Psoas muscle (tissue), 8 donors: ENCODE measurements at places on chromosomes 7 and 10. TPM values are rescaled to one million over a fixed set of nuclear protein-coding genes. Genes with fewer than 3 reads are reported as not detected.

DNA sequence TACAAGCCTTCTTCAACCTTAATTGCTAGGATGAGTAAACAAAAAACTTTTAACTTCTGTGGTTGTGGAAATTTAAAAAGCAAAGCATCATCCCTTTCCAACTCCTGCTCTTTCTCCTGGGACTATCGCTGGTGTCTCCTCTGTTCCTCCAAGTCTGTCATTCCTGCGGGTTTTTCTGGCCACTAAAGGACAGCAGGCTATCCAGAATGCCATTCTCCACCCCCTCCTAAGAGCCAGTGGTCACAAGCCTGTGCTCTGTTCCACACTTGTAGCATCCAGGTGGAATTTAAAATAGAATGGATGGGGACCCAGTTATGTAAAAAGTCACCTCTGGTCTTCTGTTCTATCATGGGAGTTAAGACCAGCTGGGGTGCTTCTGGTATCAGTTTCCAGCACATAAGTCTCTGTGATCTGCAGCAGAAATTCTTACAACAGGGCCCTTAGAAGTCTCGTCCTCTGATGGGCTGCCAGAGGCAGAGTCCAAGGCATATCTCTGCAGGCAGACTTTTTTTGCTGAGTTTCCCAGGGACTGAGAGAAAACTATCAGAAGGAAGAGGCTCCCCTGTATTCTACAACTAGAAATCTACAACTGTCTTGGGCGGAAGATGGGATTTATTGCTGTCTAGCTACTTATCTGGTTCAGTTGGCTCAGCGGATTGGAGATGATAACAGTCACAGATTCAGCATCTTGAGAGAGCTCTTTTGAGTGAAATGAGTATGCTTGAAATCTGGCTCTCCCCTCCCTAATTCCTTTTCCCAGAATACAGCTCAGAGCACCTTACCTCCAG is 5.1 kb upstream of the WNT16 start:
- DNase-seq, result no peak

- no peak for DNase-seq
Observed at GRCh38 chr7:145497911-145498525, 618.6 kb upstream of the CNTNAP2 start.

GRCh38 chr10:120318862-120319261 is 138.2 kb upstream of the PLPP4 start:
- no peak for DNase-seq

The GSTO1 gene
- polyA plus RNA-seq, result 120 TPM

- DNase-seq, result peak; percentile 86
Observed at GRCh38 chr7:36128448-36129047, 24.5 kb upstream of the EEPD1 start.

DNA sequence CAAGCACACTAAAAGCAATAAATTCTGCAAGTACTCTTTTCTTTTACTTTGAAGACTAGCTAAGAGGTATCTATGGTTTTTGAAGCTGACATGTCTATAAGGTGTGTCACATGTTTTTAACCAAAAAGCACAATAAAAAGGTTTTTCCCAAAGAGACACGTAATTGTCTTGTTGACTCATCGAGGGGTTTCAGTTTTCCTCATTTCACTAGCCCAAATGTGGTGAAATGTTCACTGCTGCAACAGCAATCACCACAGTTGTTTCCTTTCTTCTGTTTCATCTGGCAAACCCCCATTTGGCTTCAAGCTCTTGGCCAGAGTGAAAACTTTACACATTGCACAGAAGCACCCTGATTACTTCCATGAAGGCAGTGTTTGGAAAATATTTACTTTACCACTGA is 3.8 kb upstream of the HOXA4 start:
- no peak for DNase-seq

The CLDN3 gene
- not detected for polyA plus RNA-seq

- DNase-seq, result no peak
Observed at GRCh38 chr7:98186452-98187137, 24.6 kb upstream of the BHLHA15 start.

The FGL2 gene
- polyA plus RNA-seq, result 2.1 TPM

- no peak for DNase-seq
Observed at GRCh38 chr7:50803359-50804337, 21.0 kb upstream of the GRB10 start.
